ENCODE measurements at places on chromosomes 1 and 21.

GRCh38 chr21:34511787-34512455 lies at the start of gene KCNE1:
Gene KCNE1, minus strand, starts transcription at chr21:34512210. Its CDS starts 62,576 bp downstream, at chr21:34449634.
- H3K27ac ChIP-seq = no peak within 1 kb of the TSS
- H3K36me3 ChIP-seq = no peaks in the 10 kb centered on the region
- peaks cover 5% of the 10 kb centered on the region for H3K27me3 ChIP-seq
- no peaks in the 10 kb centered on the region for H3K4me1 ChIP-seq

DNA sequence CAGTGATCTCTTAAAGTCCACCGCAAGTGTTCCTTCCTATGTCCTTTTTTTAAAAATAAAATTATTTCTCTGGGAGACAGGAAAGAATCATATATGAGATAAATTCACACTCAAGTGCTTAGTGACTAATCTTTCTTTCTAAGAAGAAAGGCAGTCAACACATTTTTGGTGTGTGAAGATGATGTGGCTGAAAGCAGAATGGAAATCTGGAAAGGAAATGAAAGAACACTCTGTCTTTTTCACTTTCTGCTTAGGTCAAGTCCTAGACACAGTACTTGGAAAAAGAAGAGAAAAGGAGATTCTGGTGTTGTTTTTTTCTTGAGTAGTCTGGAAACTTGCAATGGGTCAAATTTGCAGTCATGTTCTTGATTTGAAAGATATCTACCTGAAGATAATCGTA lies 45.5 kb upstream of the PRRX1 start:
- H3K4me1 ChIP-seq = no peaks in the 10 kb centered on the region
- no peak overlapping the region for H3K27ac ChIP-seq
- H3K36me3 ChIP-seq = no peaks in the 10 kb centered on the region

DNA sequence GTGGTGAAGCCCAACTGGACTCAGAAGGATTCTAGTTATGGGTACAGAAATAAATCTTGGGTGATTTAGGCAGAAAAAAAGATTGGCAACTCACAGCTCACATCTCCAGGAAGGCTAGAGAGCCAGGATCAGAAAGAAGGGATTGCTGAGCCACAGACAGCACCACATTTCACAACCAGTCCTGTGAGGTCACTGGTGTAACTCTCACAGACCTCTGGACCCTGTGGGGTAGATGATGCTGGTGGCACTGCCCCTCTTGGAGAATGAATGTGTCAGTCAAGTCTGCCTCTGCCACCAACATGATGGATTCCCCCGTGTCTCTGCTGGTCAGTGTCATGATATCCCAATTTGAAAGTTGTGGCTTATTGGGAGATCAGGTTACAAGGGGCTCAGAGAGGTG lies 70.9 kb upstream of the HMCN1 start:
- no peaks in the 10 kb centered on the region for H3K27me3 ChIP-seq
- no peak for DNase-seq
- peaks cover 8% of the 10 kb centered on the region for H3K4me1 ChIP-seq
- no peak overlapping the region for H3K4me3 ChIP-seq

DNA sequence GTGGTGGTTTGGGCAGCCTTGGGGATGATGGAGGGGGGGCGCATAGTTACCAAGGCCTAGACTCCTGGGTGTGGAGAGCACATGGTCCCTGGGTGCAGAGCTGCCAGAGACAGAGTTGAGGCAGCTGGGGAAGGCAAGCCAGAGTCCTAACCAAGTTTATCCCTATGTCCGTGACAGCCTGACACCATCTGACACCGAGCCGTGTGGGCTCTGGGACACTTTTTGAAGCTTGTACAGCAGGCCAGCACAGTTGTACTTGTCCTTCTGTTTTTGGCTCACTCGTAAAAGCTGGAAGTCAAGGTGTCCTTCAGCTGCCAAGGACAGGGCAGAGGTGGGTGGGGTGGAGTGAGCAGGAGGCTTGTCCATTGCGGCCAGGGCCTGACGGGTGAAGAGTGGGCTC lies 28.5 kb downstream of the SLC26A9 start:
- no peak overlapping the region for H3K27ac ChIP-seq
- peaks cover 5% of the 10 kb centered on the region for H3K27me3 ChIP-seq
- H3K4me1 ChIP-seq = peaks cover 7% of the 10 kb centered on the region

DNA sequence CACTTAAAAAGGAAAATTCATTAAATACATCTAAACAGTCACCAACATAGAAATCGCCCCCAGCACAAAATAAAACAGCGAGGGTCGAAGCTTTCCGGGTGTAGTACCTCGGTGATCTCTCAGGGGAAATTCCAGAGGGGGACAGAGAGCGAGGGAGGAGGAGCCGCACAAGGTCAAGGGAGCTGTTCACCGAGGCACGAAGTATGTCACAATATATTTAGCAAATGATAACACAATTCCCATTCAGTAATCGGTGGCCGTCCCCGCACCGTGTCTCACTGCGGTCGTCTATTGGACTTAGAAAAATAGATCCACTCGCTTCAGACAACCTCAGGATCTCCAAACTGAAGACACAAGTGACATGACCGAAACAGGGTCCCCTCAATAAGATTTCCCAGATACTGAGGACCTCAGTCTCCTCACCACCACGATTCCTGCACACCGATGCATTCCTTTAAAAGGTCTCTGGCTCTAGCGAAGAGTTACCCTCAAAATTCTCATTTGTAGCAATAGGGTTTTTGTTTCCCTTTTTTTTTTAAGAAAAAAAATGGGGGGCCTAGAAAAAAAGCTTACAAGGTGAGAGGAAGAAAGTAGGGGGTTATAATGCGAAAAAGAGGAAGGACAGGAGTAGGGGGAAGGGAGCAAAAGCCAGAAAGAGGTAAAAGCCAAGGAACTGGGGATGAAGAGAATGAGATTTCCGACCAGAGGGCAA lies 1.1 kb downstream of the LPGAT1 start:
- H3K27ac ChIP-seq = peak overlapping the region; percentile 87
- peaks cover 45% of the 10 kb centered on the region for H3K4me1 ChIP-seq
- H3K36me3 ChIP-seq = peaks cover 5% of the 10 kb centered on the region
- H3K4me3 ChIP-seq = peak overlapping the region; percentile 94
- H3K27me3 ChIP-seq = no peaks in the 10 kb centered on the region

DNA sequence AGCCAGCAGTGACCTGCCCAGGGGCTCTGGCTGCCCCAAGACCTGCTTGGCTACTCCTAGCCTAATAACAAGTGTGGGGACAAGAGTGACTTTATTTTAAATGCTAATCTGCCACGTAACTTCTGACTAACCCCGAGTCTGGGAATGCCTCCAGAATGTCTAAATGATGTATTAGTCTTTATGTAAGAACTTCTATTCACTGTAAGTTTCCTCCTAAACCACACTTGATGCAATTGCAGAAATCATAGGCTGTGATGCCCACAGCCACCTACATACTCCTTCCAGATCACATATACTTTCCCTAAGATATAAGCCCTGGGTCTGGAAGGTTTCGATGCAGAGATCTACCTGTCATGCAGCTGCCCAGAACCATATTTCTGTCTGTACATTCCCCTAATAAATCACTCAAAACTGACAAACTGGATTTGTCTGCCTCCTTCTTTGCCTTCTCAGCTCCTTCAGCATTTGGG lies 5.9 kb upstream of the VPS45 start:
- no peak overlapping the region for H3K4me3 ChIP-seq
- DNase-seq = no peak
- peaks cover 6% of the 10 kb centered on the region for H3K4me1 ChIP-seq
- no peak overlapping the region for H3K27ac ChIP-seq
- H3K36me3 ChIP-seq = no peaks in the 10 kb centered on the region

- H3K27ac ChIP-seq = peak overlapping the region; percentile 28
- H3K4me3 ChIP-seq = peak overlapping the region; percentile 84
- peaks cover 3% of the 10 kb centered on the region for H3K27me3 ChIP-seq
- no peak for DNase-seq
- peaks cover 5% of the 10 kb centered on the region for H3K36me3 ChIP-seq
- peaks cover 15% of the 10 kb centered on the region for H3K4me1 ChIP-seq
Observed at GRCh38 chr1:46199233-46199749, 1.1 kb upstream of the POMGNT1 start.

DNA sequence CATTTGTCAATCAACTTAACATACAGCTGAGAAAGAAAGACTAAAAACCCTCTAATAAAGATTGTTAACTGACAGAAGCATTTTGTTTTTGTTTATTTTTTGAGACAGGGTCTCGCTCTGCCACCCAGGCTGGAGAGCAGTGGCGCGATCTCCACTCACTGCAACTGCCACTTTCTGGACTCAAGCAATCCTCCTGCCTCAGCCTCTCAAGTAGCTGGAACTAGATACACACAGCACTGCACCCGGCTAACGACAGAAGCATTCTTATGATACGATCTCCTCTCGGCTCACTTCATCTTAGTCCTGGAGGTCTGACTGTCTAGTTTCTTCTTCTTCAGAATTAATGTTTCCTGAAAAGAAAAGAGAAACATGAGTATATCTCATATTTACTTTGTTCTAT lies 23.5 kb downstream of the RSPH1 start:
- peak overlapping the region; percentile 6 for H3K27ac ChIP-seq
- peaks cover 19% of the 10 kb centered on the region for H3K4me1 ChIP-seq
- no peak for DNase-seq
- no peak overlapping the region for H3K4me3 ChIP-seq

DNA sequence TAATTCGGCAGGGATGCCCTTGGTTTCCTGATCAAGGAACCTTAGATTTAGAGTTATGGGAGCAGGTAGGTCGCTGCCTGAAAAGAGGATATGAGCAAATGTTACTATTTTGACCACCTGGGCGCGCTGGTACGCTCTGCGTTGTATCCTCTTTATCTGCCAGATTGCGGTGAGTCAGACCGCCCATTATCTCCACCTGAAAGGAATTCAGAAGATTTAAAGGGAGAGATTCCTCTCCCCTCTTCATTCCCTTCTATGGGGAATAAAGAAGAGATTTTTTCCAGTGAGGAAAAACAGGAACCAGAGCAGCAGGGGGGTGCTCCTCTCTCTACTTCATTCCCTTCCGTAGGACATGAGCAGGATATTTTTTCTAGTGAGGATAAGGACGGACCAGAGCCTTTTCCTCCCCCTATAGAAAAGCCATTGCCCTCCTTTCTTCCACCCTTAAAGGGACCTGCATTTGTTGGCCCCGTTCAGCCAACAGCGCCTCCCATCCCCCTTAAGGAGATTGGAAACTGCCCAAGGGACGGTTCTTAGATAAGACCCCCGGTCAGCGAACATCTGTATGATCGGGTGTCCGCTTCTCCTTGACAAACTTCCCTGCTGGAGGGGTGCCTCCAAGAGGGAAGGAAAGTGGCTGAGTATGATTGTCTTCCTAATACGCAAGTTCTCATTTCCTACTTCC lies 34.1 kb downstream of the CLCA1 start:
- peaks cover 12% of the 10 kb centered on the region for H3K27me3 ChIP-seq
- H3K4me3 ChIP-seq = peak overlapping the region; percentile 74
- no peaks in the 10 kb centered on the region for H3K36me3 ChIP-seq
- H3K4me1 ChIP-seq = peaks cover 10% of the 10 kb centered on the region
- DNase-seq = no peak
- H3K27ac ChIP-seq = no peak overlapping the region

DNA sequence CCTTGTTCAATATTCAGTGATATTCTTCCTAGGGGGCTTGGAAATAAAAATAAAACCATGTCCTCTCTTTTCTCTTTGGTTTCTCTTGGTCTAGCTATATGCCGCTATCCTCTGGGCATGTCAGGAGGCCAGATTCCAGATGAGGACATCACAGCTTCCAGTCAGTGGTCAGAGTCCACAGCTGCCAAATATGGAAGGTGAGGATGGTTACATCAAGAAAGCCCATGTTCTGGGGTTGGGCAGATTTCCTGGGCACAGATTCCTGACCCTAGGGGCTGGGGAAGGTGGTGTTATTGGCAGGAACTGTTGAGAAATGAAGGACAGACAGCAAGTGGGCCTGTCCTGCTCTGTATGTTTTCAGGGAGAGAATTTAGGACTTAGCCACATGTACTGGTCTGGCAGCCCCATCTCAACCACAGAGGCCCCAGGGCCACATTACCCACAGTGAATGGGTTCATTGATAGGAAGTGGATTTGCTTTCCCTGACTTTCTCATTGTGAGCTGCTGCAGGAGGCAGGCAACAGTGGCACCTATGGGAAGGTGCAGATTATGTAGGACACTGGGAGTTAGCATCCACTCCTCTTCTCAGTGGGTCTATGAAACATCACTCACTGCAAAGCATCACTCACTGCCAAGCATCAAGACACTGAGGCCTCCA lies 37.4 kb upstream of the HSD17B7 start:
- H3K4me3 ChIP-seq = no peak overlapping the region
- H3K4me1 ChIP-seq = no peaks in the 10 kb centered on the region
- H3K27me3 ChIP-seq = peaks cover 1% of the 10 kb centered on the region

GRCh38 chr1:60904099-60904851 lies 178.1 kb upstream of the NFIA start:
- H3K27ac ChIP-seq = no peak overlapping the region
- H3K4me3 ChIP-seq = no peak overlapping the region
- no peaks in the 10 kb centered on the region for H3K4me1 ChIP-seq
- H3K27me3 ChIP-seq = no peaks in the 10 kb centered on the region

GRCh38 chr1:204863024-204863423 lies 7.6 kb upstream of the NFASC start:
- DNase-seq = no peak
- H3K27me3 ChIP-seq = peaks cover 8% of the 10 kb centered on the region
- no peak overlapping the region for H3K4me3 ChIP-seq
- no peaks in the 10 kb centered on the region for H3K4me1 ChIP-seq
- no peak overlapping the region for H3K27ac ChIP-seq

- peak overlapping the region; percentile 83 for H3K27ac ChIP-seq
- no peak for DNase-seq
- peaks cover 4% of the 10 kb centered on the region for H3K4me1 ChIP-seq
- H3K27me3 ChIP-seq = peaks cover 45% of the 10 kb centered on the region
- H3K36me3 ChIP-seq = peaks cover 6% of the 10 kb centered on the region
Observed at GRCh38 chr1:90717356-90717664, 208 bp upstream of the BARHL2 start.

DNA sequence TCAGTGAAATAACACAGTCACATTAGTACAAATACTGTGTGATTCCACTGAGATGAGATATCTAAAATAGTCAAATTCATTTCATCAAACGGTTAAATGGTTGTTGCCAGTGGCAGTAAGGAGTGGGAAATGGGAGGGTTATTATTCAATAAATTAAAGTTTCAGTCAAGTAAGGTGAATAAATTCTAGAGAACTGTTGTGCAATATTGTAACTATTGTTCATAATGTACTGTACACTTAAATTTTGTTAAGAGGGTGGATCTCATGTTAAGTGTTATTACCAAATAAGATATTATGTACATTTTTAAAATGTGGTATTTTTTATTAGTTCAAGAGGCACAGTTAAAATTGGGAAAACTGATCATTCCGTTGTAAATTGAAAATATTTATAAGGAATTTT lies 463.3 kb upstream of the BRINP3 start:
- no peaks in the 10 kb centered on the region for H3K36me3 ChIP-seq
- no peak for DNase-seq
- no peak overlapping the region for H3K27ac ChIP-seq
- H3K27me3 ChIP-seq = no peaks in the 10 kb centered on the region

GRCh38 chr1:76240316-76240715 lies 165.8 kb downstream of the ST6GALNAC3 start:
- no peaks in the 10 kb centered on the region for H3K27me3 ChIP-seq
- DNase-seq = no peak
- H3K36me3 ChIP-seq = peaks cover 8% of the 10 kb centered on the region
- no peak overlapping the region for H3K27ac ChIP-seq
- H3K4me1 ChIP-seq = peaks cover 13% of the 10 kb centered on the region
- H3K4me3 ChIP-seq = no peak overlapping the region

GRCh38 chr1:230797942-230798365 lies 50.8 kb downstream of the CAPN9 start:
- H3K4me3 ChIP-seq = no peak overlapping the region
- DNase-seq = no peak
- peaks cover 16% of the 10 kb centered on the region for H3K27me3 ChIP-seq
- no peaks in the 10 kb centered on the region for H3K4me1 ChIP-seq
- no peak overlapping the region for H3K27ac ChIP-seq

- no peaks in the 10 kb centered on the region for H3K36me3 ChIP-seq
- H3K4me3 ChIP-seq = no peak overlapping the region
- no peak for DNase-seq
- no peaks in the 10 kb centered on the region for H3K4me1 ChIP-seq
Observed at GRCh38 chr1:67916140-67916886, 83.0 kb upstream of the GNG12 start.

Data from memory B cell (primary cell).